Nucleus accumbens (tissue), 56 donors: ENCODE measurements at places on chromosomes 11 and 22.

GRCh38 chr11:35089666-35090065 lies 49.3 kb upstream of the CD44 start:
- no peak for DNase-seq

- no peak for DNase-seq
Observed at GRCh38 chr11:9158898-9159391, 67.5 kb upstream of the SCUBE2 start.

DNA sequence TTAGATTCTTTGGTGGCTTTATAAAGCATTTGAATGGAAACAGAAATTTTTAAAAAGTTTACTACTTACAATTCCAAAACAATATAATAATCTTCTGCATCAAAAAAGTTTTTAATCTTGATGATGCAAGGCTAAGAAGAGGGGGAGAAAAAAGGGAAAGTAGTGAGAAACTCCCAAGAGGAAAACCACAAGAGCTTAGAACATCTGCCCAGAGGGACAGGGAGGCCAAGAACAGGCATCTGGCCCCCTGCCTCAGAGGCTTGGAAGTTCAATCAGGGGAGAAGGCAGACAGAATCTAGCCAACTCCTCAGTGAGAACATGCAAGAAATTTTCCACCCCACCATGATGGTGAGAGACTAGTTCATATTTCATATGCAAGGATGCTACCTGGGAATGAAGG lies 23.8 kb upstream of the TTC28 start:
- DNase-seq = no peak

GRCh38 chr11:14578541-14578956 lies 58.4 kb upstream of the PSMA1 start:
- no peak for DNase-seq

- no peak for DNase-seq
Observed at GRCh38 chr11:76637491-76638269, 32.9 kb downstream of the LRRC32 start.

- no peak for DNase-seq
Observed at GRCh38 chr11:84419616-84420015, 1133.4 kb upstream of the CCDC90B start.
